Effector memory CD8-positive, alpha-beta T cell (primary cell): ENCODE measurements at places on chromosomes 1 and 21.
A peak's percentile ranks its signal among the peaks of the same experiment; 100 is the strongest.

DNA sequence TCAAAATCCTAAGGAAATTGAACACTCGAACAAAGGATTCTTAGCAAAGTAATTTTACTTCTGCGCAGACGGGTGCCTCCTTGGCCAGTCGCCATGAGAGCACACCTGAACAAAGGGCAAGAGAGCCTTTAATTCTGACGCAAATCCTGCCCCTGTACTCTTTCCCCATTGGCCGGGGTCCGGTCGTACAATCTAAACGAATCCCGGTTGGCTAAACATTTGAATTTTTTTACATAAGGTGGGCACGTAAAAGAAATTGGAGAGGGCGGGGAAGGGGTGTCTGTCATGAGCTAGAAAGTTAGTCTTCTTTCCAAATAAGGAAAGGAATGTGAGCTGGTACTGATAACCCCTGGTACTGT, 8.2 kb upstream of the IL22RA1 start:
- no peak for DNase-seq

DNA sequence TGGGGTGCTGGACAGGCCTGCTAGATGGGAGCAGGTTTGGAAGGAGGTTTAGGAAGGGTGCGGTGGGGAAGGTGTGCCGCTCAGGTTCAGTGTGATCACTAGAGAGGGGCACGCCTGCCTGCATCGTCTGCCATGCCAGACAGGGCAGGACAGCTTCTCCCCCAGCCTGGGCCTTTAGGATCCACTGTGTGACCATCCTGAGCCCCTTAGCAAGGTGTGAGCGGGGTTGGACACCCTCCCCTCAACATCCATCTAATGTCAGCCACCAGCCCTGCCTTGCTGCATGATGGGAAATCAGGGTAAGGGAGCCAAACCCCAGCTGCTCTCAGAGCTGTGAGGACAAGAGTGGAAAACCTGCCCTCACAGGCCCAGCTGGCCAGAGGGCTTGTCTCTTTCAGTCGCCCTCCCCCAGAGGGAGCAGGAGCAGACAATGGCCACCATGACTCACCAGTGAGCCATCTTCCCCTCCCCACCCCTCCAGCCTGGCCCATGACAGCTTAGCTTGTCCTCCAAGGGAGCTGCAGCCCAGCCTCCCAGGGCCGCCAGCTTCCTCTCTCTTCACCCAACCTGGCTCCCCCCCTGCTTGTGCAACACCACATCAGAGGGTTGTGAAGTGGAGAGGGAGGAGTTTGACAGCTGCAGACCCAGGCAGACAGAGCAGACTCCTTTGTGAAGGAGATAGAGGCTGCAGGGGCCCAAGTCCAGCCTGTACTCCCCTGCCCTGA, 37.0 kb downstream of the NUAK2 start:
- peak; percentile 86 for DNase-seq

GRCh38 chr1:41610361-41610760, 125.9 kb upstream of the EDN2 start:
- DNase-seq = no peak

DNA sequence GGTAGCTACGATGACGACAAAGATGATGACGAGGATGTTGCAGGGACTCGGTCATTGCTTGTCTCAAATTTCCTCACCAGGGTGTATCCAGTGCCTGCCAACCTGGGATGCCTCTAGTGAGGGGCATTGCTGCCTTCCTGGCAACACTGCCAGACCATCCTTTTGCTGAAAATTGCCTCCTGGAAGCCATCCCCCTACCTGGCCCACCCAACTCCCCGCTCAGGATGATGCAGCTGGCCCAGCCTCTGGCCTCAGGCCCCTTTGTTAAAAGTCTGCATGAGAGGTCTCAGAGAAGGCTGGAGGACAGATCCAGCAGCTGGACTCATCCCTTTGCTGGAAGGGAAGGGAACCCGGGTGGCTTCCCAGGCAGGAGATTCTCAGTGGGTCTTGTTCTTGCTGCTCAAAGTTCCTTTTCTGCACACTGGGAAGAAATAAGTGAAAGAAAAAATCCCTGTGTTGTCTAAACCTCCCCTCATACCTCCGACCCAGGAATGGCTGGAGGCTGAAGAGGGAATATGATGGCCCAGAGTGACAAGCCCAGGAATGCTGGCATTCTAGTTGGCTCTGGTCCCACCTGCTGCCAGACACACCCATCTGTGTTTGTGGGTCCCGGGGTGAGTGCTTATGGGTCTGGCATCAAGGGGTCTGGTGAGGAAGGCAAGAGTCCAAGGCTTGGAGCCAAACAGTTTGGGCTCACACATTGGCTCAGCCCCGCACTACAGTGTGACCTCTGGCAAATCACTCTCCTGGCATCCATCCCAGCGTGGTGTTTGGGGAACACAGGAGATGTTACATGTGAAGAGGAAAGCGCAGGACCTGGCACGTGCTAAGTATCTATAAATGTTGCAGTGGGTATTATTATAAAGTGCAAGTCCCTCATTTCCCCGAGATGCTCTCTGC, 6.7 kb upstream of the FNDC5 start:
- DNase-seq = no peak

DNA sequence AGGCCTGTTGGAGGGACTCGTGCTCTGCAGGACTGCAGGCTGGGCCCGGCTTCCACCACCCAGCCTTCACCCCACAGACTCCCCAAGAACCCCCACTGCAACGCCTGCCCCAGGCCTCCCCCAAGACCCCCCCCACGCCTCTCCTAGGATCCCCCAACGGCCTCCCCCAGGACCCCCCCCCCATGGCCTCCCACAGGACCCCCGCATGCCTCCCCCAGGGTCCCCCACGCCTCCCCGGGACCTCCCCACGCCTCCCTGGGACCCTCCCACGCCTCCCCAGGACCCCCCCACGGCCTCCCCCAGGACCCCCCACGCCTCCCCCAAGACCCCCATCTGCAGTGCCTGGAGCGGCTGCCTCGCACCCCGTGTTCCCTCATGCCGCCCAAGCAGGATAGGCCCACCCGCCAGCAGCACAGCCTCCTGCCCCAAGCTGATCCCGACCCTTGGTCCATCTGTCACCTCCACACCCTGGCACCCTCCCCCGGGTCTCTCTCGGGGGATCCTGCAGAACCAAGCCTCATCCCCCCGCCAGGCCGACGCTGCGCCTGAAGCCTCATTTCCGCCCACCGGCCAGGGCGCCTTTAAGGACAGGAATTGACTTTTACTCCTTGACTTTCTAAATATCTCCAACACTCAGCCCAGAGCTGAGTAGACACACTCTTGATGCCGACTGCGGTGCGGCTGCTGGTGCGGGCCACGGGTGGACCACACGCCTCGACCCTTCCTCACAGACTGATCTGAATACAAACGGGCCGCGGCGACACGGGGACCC, 14.1 kb upstream of the RNF223 start:
- no peak for DNase-seq

GRCh38 chr1:236396665-236397043, 2.6 kb downstream of the EDARADD start:
- DNase-seq = no peak

- no peak for DNase-seq
These were observed 64.0 kb downstream of the KIF21B start for GRCh38 chr1:200959411-200959921.
